ENCODE measurements at places on chromosomes 7 and 10.
A peak's percentile ranks its signal among the peaks of the same experiment; 100 is the strongest.

DNA sequence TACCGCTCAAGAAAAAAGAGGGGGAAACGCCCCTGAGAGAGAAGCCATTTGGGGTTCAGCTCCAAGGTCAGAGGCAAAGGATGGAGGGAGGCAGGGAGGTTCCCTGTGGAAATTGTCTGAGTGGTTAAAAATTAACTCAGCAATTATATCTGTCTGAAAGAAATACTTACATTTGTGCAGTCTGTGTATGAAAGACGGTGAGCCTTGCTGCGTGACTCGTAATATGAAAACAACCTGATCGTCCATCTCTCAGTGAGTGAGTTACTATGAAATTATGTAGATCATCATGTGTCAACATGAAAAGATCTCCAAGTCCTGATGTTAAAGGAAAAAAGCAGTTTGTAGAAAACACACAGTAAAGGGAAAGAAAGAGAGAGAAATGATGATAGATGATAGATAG, 67.2 kb upstream of the FAM204A start:
- no peak for DNase-seq

- no peak for DNase-seq
Measured at GRCh38 chr7:115851291-115851690, 179.3 kb downstream of the TFEC start.

GRCh38 chr7:138876326-138876725, 78.3 kb upstream of the ATP6V0A4 start:
- no peak for DNase-seq

DNA sequence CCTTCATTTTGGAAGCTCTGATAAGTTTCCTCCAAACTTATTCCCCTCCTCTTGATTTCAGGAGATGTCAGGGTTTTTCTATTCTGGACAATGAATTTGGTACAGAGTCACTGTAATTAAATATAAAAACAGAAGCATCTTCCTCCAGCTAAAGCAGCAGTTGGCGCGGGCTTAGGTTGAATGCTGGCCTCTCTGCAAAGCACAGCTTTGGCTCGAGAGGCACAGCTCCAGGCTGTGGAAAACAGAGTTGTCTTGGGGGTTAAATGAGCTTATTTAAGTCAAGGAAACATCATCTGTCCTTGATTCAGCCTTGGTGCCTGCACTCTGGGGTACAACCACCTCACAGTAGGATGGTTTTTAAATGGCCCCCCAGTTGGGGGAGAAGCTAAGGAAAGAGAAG, 35.0 kb upstream of the PDCD4 start:
- no peak for DNase-seq

DNA sequence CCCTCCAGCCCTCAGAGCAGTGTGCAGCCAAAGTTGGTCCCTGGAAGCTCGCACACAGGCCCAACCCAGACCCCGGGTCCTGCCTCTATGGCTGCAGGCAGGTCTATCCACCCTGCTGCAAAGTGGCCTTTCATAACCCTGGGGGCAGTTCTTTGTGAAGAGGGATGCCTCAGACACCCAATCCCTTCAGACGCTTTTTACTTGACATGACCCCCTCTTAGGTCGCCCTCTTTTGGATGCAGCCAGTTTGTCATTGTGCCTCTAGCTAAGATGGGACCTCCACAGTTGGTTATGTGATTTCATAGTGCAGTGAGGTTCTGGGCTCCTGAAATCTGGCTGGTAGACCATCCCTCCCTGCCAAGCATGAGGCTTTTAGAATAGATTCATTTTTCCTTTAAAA, 27.3 kb downstream of the SMKR1 start:
- DNase-seq: no peak

- no peak for DNase-seq
Measured at GRCh38 chr7:107387573-107388219, 82.2 kb upstream of the GPR22 start.

DNA sequence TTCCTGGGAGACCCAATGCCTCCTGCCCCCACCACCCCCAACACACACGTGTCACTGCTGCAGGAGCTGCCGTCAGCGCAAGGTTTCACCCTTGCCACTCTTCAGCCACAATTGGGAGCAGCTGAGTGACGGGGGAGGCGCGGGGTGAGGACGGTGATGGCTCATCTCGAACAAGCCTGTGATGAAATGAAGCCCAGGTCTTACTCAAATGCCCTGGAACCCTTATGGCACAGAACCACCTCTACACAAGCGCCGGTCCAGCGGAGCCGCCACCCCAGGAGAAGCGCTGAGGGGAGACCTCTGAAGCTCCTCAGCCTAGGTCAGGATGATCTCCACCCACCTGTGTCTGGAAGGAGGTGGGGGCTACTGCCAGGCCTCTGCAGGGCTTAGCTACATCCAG, 25.7 kb downstream of the PDIA4 start:
- no peak for DNase-seq

- DNase-seq: no peak
Measured at GRCh38 chr7:110944966-110945644, 145.8 kb upstream of the LRRN3 start.

GRCh38 chr7:84841809-84842208, 345.0 kb downstream of the SEMA3D start:
- DNase-seq: no peak

- DNase-seq: no peak
Measured at GRCh38 chr10:29668628-29669027, 33.9 kb upstream of the SVIL start.

DNA sequence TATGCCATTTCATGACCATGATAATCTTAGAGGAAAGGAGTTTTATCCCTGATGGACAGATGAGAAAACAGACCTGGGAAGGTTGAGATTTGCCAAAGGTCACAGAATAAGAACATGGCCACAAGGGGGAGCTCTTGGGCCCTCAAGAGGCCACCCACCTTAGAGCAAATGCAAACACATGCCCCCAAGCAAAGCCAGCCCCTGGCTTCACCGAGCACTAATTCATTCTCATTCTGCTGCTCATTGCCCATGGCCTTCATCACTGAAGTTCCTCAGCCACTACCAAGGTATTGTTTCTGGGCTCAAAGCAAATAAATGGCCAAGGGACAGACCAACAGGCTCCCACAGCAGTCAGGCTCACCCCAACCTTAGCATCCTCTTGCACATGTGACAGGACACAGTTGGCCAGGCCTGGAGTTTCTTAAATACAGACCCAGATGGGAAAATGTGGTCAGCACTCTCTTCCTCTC, 44.2 kb downstream of the PDLIM1 start:
- peak; percentile 55 for DNase-seq

GRCh38 chr10:98825741-98826140, 379.0 kb upstream of the HPS1 start:
- DNase-seq: no peak

- no peak for DNase-seq
Measured at GRCh38 chr10:126499744-126500143, 111.5 kb upstream of the ADAM12 start.

DNA sequence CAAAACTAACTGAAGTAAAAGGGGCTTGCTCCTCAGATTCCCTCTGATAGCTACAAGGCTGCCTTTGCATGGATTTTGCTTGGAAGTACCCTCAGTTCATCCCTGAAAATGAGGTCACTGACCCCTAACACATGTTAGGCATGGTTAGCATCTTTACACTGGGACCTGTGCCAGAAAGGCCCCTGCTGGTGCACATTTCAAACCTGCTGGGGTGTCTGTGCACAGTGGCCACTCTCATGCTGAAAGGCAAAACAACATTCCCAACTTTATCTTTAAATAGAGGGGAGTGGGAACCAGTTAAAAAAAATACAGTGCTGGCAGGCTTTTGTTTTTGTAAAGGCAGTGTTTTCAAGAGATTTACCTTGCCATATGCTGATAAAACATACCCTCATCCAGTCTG, 99.1 kb downstream of the ANK3 start:
- DNase-seq: no peak

GRCh38 chr7:79300573-79300972, 152.9 kb downstream of the MAGI2 start:
- no peak for DNase-seq

DNA sequence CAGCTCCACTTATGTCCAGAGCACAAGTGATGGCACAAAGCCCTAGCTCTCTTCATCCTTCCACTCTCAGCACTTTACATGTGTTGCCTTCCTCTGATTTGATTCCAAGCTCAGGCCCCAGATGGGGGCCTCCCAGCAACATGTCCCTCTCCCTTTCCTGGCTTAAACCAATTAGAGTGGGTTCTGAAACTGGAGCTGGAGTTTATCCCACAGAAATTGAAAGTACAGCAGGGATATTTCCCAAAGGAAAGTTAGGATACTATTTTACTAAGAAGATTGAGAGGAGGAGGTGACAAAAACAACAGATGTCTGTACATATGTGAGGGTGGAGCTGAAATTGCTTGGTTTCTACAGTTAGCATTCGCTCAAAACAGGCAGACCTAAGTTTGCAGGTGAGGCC, 724.6 kb downstream of the AUTS2 start:
- no peak for DNase-seq

DNA sequence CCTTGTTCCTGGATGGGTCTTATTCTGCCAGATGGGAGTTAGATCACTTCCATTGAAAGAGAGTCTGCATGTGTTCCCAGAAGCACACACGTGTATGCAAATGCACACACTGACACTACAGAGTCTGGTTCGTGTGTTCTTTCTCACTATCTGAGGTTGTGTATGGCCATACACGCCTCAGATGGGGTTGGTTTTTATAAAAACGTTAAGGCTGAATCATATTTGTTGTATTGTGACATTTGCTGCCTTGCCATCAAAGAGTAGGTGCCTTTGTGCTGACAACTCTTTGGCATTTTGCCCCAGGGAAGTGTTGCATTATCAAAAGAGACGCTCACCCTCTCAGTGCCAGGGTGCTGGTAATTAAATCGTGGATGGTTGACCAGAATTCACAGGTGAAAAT, 37.7 kb upstream of the HDAC9 start:
- no peak for DNase-seq

DNA sequence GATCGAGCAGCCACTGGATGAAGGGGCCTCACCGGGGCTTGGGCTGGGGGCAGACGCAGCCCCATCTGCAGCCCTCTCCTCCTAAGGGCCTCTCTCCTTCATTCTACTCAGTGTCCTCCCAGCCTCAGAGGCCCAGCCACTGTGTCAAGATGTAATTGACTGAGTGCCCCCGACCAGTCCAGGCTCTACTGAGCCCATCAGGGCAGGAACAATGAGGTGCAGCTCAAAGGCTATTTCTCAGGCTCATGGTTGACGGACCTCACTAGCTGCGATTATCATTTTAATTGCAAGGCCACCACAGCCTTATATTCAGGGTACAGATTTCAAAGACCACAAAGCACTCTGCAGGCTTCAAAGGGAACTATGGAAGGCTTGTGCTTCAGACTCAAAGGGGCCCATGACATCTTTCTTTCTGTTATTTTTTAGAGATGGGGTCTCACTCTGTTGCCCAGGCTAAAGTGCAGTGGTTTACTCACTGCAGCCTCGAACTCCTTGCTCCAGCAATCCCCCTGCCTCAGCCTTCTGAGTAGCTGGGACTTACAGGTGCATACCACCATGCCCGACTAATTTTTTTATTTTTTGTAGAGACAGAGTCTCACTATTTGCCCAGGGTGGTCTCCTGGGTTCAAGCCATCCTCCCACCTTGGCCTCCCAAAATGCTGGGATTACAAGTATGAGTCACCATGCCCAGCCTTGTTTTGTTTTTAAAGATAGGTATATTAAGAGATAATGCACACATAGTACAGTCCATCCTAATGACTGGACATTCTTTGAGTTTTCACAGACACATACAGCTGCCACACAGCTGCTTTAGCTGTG, 23.7 kb downstream of the SLC29A3 start:
- no peak for DNase-seq

- DNase-seq: no peak
Measured at GRCh38 chr7:75739796-75740672, 1.3 kb upstream of the HIP1 start.

DNA sequence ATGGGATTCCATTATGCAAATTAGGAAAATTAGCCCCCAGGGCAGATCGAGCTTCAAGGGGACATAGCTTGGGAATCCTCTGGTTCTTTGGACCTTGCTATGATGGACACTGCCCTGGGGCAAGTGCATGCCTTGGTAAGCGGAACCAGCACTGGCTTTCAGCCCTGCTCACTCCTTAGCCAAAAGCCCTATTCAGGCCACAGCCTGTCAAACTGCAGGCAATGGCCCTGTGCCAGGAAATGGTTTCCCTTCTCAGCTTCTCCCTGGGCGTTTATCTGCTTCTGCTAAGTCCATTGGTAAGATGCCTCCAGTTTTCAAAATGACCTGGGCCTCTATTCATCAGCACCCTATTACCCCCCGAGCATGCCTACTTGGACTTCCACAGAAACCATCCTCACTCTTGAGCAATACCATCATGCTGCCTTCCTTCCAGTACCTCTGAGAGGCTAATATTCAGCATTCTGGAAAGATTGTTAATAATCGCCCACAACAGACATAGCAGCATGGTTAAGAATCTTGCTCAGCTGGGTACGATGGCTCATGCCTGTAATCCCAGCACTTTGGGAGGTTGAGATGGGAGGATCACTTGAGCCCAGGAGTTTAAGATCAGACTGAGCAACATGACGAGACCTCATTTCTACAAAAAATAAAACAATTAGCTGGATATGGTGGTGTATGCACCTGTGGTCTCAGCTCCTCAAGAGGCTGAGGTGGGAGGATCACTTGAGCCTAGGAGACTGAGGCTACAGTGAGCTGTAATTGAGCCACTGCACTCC, 918.6 kb upstream of the AUTS2 start:
- no peak for DNase-seq

- no peak for DNase-seq
Measured at GRCh38 chr7:2729893-2730716, 42.1 kb downstream of the AMZ1 start.

DNA sequence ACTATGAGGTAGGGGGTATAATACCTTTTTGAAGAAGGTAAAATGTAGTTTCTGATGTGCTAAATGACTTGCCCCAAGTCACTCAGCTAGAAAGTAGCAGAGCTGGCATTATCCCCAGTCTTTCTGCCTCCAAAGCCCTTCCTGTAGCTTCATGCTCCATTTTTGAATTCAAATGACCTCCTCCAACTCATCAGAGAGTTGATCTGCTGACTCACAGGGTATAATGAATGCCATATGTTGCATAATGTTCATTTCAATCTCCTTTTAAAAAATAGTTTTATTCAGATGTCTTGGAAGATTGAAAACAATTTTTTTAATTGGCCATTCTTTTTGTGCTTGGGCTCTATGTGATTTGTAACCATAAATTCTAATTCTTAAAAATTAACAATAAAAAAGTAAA, 272.8 kb upstream of the IMMP2L start:
- DNase-seq: no peak

- no peak for DNase-seq
Measured at GRCh38 chr7:67738958-67739357, 742.3 kb downstream of the TYW1 start.

- DNase-seq: no peak
Measured at GRCh38 chr7:128174386-128174785, 66.7 kb upstream of the LEP start.

- no peak for DNase-seq
Measured at GRCh38 chr7:1620835-1621234, 49.2 kb upstream of the ELFN1 start.

- no peak for DNase-seq
Measured at GRCh38 chr10:110425684-110426293, 71.9 kb upstream of the DUSP5 start.
